ENCODE measurements at places on chromosomes 6 and 20.
A peak's percentile ranks its signal among the peaks of the same experiment; 100 is the strongest.

GRCh38 chr20:37649676-37650370, 44.0 kb upstream of the CTNNBL1 start:
- DNase-seq = no peak

DNA sequence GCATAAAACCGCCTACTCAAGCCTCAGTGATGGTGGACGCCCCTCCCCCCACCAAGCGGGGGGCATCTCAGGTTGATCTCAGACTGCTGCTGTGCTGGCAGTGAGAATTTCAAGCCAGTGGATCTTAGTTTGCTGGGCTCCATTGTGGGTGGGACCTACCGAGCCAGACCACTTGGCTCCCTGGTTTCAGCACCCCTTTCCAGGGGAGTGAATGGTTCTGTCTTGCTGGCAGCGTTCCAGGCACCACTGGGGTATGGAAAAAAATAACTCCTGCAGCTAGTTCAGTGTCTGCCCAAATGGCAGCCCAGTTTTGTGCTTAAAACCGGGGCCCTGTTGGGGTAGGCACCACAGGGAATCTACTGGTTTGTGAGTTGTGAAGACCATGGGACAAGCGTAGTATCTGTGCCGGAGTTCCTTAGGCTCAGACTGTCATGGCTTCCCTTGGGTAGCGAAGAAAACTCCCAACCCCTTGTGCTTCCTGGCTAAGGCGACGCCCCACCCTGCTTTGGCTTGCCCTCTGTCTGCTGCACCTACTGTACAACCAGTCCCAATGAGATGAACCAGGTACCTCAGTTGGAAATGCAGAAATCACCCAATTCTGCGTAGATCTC, 1334.5 kb upstream of the ADGRB3 start:
- DNase-seq = no peak

GRCh38 chr20:2742934-2743559, 50.5 kb downstream of the EBF4 start:
- peak; percentile 53 for DNase-seq

DNA sequence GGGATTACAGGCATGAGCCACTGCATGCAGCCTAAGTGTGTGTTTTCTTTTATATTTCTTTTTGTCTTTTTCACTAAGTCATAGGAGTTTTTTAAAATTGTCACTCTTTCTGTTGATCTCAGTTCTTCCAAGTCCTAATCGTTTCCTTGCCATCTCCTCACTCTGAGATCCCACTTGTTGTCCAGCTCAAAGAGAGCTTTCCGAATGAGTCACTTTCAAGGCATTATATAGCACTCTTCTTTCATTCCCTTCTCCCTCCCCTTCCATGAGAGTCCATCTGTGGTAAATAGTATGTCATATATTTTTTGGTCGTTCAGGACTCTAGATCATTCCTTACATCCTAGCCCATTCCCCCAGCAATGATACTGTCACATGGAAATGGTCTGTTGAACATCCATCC, 4.3 kb downstream of the VAPB start:
- no peak for DNase-seq

DNA sequence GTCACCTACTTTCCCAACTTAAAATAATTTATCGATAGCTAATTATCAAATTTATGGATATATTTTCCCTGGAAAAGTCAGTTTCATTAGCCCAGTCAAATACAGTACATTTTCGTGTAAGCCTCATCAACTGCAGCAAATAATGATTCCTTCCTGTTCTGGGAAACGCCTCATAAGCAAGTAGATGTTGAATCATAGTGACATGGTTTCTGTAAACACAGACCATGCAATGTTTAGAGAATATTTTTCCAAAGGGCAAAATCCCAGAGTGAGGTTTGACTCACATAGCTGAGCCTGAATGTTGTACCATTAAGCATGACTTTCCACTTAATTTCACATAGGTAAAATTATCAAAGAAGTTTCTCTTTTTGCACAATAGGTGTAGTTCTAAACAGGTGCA, 16.7 kb upstream of the VNN1 start:
- no peak for DNase-seq

DNA sequence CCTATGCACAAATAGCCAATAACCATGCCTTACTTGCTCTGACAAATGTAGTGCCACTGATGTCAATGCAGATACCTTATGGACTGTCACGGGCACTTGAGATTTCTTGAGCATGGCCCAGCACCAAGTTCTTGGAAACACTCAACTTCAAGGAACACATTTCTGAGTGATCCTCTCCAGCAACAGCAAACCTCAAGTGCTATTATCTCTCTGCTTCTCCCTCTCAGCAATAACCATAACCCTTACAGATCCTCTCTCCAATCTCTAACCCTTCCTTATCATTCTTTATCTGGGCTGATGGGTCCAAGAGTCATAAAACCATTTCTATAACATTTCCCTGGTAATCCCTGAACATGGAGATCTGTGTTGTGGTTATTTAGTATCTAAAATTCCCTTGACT, 266.9 kb upstream of the STXBP5 start:
- no peak for DNase-seq

DNA sequence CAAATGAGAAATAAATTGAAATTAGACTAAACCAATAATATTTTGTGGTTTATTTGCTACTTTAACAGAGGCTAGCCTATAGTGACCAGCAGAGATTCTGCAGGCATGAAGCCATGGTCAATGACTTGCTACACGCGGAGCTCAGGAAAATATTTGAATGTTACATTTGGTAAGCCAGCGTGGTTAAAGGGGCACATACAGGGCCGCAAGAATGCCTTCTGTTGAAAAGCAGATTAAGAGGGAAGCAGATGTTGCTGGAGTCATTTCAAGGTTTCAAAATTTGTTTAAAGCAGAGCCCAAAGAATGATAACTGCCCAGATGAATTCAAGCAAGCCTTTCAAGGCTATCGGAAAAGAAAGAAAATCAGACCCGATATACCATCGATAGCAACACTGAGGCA, 294.3 kb upstream of the MAN1A1 start:
- peak; percentile 21 for DNase-seq

GRCh38 chr6:157046776-157047175, 269.6 kb downstream of the ARID1B start:
- DNase-seq = no peak

DNA sequence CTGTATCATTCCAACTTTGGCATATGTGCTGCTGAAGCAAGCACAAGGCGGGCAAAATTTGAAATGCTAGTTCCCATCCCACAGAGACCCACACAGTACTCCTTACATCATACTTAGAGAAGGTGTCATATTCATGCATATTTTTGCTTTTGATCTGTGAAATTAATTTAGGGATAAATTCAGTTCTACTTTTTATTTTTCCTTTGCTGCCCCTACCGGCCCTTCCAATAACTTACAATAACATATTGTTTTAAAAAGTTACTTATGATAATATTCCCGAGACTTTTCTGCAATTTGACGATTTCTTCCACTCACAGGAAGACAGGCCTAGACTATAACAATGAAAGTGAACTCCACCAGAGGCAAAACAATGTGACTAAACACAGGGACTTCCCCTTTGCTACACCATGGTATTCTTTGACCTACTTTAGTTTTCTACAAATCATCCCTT, 35.0 kb downstream of the SESN1 start:
- no peak for DNase-seq

- DNase-seq = no peak
These were observed 191.3 kb downstream of the BMP7 start for GRCh38 chr20:57075181-57075580.

DNA sequence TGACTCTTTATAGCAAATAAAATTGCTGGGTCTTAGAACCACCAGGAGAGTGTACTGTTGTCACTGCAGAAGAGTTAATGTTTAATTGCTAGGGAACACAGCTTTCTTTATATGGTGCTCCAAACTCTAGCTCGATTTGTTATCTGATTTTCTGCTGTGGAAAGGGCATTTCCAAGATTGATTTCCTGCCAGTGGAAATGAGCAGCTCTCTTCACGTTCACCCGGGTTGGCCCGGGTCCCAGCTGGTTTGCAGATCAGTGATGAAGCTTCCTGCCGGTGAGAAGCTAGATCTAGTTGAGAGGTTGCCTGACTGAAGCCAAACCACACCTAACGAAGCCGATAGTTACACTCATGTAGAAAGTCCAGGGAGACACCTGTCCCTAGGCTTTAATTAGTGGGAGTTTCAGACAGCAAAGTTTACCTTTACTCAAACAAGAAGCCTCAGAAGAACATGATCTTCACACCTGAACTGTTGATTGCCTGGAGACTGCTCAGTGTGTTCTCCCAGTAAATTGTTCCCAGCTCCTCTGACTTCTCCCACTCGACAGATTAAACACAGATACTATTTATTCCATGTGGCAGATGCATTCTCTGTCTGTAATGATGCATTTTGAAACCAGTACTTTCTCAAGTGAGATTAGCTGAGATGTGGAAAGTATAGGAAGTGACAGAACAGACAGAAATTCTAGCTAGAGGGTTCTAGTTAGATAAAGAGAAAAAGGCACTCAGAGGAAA, 27.8 kb downstream of the PAQR8 start:
- no peak for DNase-seq

DNA sequence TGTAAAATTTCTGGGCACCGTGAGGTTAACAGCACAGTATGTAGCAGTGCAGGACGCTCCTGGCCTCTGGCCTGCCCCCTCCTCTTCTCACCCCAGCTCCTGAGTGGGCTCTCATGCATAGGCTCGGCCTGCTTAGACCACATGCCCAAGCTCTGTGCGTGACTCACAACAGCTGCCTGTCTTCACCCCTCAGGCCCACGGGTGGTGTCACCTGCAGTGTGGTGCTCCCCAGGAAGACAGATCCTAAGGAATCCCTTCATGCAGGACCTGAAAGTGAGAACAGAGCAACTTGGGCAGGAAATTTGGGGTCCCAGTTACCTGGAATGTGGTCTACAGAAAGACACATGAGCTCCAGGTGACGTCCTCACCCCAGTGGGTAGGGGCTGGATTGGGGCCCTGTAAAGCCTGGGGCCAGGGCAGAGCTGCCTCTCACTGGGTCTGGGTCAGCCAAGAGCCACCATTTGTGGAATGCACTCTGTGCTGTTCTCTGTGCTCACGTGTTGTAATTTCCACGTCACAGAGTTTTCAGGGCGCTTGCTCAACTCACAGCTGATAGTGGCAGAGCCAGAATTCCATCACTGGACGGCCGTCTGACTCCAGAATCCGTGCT, 37.0 kb upstream of the PXDC1 start:
- no peak for DNase-seq

DNA sequence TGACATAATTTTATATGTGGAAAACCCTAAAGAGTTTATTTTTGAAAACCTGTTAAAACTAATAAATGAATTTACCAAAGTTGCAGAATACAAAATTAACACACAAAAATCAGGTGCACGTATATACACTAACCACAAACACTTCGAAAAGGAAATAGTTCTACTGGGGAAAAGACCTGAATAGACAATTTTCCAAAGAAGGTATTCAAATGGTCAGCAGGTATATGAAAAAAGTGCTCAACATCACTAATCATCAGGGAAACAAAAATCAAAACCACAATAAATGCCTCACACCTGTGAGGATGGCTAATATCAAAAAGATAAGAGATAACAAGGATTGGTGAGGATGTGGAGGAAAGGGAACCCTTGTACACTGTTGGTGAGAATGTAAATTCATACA, 110.6 kb downstream of the PXDC1 start:
- no peak for DNase-seq

- no peak for DNase-seq
These were observed 124.3 kb downstream of the MYLK4 start for GRCh38 chr6:2626401-2626800.

DNA sequence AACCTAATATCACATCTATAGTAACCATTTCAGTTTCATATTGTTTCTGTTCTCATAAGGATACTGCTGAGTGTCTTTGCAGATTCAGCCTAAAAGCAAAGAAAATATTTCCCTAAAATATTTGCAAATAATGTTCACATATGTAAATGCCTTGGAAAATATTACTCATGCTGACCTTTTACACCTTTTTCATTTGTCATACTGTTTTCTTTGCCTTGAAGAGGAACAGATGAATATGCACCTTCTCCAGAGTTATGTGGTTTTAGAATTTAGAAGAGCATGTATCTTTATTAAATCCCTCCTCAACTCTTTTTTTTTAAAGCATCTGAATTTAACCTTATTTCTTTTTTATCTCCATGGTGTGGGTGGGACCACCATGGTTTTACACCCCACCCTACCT, 32.5 kb downstream of the NDUFAF5 start:
- no peak for DNase-seq

DNA sequence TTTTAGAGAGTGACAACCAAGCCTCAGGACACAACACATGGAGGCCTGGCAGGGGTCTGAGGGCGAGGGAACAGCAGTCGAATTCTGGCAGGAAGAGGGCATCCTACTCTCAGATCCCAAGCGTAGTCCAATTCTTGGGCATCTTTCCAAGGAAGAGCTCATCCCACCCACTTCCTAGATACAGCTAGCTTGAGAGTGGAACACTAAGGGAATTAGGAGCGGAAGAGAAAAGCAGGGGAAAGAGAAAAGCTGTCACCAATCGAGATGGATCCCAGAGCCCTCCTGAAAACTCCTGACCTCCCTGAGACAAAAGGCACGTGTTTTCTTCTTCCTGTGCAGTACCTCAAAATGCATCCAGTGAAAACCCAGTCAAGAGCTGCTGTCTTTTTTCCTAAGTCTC, 67.1 kb downstream of the GFOD1 start:
- DNase-seq = no peak

DNA sequence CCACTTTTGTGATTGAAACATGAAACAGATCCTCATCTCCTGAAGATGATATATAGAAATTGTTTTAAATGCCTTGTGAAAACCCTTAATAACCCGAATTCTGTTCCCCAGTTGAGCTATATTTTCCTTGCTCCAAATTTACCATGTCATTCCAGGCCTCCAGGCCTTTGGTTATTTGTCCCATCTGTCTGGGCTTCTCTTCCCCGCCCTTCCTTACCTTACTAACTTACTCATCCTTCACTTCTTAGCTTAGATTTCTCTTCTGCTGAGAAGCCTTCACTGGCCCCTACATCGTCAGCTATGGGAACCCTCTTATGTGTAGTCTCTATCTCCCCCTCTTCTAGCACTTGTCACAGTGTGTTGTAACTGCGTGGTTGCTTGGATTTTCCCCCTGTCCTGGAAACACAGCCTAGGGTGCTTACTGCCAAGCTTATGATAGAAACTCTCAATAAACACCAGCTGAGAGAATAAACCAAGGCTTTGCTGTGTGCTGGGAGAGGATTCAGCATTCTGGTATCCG, 68.6 kb downstream of the SGK1 start:
- no peak for DNase-seq

DNA sequence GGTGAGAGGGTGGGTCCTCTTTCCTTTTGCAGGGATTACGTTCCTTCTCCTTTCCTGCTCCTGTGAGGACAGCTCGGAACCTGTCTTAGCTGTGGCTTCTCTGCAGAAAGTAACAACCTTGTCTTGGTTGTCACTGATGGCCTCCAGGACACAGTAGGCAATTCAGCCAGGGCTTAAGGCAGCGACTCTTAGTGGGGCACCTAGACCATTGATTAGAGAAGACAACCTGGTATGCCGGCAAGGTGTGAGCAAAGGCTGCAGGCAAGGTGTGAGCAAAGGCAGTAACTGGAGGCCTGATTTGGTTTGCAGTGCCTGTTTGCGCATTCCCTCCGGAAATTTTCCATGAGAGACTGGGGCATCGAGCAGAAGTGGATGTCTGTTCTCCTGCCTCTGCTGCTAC, 37.6 kb downstream of the DYNLT1 start:
- DNase-seq = no peak

Measured in right hindlimb (tissue), 1 donor.